ENCODE measurements at places on chromosomes 6 and 20.
A peak's percentile ranks its signal among the peaks of the same experiment; 100 is the strongest.

GRCh38 chr6:96330884-96331283, 190.7 kb upstream of the UFL1 start:
- no peak for DNase-seq

DNA sequence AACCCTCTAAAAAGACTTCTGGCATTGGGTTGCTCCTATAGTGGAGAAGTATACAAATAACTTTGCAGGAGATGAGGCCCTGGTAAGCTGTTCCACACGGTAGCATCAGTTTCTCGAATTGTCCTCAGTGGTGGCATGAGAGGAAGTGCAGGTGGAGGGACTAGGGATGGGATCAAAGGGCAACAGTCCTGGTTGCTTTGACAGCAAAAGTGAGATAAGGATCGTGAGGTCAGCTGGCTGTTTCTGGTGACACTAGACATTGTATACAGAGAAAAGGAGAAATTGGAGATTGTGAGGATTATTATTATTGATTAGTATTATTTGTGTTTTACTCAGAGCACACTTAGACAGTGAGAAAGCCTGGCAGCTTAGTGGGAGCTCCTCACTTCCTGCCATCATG, 61.3 kb upstream of the EXOC2 start:
- DNase-seq, result no peak

DNA sequence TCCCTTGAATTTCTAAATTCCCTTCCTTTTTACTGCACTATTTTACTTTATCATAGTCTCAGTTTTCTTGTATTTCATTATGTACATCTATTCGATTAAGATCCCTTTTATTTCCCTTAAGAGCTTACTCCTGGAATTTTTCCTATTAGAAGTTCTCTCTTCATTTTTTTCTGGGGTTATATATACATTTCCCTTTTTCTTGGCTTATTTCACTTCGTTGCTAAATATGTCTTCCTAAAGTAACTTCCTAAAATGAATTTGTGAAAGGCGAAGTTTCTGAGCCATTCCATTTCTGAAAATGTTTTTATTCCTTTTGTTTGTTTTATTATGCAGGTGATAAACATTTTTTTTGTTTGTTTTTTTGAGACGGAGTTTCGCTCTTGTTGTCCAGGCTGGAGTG, 5.9 kb upstream of the CD109 start:
- DNase-seq, result no peak

GRCh38 chr20:52619101-52619500, 353.1 kb upstream of the TSHZ2 start:
- no peak for DNase-seq

DNA sequence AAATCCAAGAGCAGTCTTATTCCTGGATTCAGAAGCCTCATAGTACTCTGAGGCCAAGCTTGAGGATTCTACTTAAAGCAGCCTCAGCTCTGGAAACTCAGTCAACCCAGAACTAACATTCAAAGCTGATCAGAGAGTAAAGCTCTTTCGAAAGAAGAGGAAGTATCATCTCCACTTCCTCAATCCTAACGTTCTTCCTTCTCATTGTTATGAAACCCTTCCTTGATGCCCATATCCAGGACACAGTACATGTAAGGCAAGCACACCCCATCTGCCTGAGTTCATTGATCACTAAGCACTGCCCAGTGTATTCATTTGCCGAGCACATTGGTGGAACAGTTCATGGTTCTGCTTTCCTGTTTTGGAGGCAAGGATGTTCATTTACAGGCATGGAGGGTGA, at the start of gene IPCEF1:
Gene IPCEF1, minus strand, starts transcription at position 114 of the 400 bp plus-strand sequence. CDS start 90,856 bp downstream, outside the sequence.
- DNase-seq, result no peak

DNA sequence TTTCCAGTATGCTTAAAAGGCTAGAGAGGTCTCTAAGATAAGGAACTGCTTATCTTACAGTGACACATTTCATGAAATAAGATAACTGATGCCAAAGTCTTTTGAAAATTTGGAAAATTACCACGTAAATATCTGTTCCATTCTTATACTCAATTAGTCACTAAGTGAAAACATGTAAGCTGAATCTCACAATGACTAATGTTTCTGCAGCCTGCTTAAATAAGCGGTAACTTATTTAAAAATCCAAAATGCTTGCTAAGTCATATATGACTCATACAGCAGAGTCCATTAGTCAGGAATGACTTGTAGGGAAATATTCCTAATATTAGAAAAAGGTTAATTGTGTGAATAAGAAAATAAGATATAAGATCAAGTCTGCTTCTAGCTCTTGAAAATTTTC, 27.8 kb upstream of the LGSN start:
- DNase-seq, result no peak

GRCh38 chr6:2857580-2858337, 16.1 kb upstream of the SERPINB1 start:
- peak; percentile 81 for DNase-seq

DNA sequence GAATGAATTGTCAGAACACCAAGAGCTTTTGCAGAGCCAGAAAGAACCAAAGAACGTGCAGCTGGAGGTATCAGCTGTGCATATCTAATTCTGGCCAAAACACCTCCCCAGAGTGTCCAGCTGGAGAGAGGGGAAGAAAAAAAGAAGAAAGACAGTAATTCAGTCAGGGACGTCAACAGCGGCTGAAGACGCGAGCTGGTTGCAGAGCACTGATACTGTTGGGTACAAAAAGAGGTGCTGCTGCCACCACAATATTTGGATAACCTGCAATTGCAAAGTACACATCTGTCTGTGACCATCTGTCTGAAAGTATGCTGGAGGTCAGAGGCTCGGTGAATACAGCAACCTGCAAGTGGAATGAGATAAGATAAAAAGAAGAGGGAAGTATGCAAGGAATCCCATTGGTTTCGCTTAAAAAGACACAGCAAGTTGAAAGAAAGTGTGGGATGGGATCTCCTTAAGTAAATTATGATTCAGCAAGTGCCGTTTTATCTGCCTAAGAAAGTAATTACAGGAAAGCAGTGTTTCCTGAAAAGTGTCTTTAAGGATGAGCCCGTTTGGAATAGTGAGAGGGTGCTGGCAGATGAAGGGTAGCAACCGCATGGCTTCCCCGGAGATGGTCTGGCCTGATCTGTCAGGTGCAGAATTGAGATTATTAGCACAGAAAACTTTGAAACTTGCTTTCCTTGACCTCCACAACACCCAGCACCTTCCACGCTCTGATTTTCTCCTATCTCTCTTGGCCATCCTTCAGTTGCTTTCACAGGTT, 189.9 kb upstream of the PRDM1 start:
- DNase-seq, result no peak

GRCh38 chr6:26599134-26599533, 2.4 kb downstream of the ABT1 start:
- no peak for DNase-seq

DNA sequence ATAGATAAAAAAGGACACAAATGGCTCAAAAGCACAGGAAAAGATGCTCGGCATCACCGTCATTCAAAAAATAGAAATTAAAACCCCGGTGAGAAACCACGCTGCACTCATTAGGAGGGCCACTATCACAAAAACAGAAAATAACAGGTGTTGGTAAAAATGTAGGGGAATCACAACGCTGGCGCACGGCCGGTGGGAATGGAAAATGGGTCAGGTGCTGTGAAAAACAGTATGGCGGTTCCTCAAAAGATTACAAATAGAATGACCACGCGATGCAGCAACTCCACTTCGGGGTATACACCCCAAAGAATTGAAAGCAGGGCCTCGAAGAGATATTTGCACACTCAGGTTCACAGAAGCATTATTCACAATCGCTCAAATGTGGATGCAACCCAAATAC, 28.3 kb downstream of the NPEPL1 start:
- no peak for DNase-seq

DNA sequence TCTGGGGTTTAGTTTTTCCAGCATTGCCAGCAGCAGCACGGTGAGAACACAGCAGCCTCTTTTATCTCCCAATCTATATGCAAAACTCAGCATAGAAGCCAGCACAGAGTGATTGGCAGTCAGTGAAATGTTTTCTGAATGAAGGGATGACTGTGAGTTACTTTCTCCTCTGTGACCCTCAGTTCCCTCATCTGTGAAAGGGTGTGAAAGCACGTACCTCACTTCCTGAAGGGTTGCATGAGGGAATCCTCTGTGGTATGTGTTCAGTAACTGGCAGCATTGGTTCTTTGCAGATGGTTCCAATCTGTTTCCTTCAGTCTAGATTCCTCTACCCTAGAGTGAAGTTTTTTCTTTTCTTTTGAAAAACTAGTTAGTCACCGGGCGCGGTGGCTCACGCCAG, 40.0 kb downstream of the EFCAB8 start:
- no peak for DNase-seq

DNA sequence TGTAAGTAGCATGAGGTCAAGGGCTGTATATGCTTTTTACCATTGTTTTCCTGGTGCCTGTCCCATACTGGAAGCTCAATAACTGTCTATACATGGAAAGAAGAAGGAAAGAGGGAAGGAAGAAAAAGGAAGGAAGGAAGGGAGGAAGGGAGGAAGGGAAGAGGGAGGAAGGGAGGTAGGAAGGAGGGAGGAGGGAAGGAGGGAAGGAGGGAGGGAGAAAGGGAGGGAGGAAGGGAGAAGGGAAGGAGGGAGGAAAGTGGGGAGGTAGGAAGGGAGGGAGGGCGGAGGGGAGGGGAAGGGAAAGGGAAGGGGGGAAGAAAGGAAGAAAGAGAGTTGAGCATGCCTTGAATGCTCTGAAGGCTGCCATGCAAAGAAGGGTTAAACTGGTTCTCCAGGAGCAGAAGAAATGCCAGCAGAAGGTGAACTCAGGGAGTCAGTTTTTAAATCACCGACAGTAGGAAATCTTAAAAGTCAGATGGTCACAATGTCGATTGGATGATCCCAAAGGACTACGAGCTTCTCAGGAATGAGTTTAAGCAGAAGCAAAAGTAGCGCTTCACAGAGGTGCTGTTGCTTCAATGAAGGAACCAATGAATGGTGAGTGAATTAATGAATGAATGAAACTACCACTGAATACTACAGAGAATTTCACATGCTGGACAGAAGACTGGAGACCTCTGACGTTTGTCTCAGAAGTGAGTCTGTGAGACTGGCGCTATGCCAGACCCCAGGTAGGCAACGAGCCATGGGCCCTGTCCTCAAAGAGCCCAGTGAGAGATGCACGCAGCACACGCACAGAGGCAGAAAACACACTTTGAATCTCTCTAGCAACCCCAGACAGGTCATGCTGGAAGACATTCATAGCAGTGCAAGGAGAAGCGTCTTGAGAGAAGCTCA, 117.6 kb downstream of the MRPL14 start:
- DNase-seq, result no peak

DNA sequence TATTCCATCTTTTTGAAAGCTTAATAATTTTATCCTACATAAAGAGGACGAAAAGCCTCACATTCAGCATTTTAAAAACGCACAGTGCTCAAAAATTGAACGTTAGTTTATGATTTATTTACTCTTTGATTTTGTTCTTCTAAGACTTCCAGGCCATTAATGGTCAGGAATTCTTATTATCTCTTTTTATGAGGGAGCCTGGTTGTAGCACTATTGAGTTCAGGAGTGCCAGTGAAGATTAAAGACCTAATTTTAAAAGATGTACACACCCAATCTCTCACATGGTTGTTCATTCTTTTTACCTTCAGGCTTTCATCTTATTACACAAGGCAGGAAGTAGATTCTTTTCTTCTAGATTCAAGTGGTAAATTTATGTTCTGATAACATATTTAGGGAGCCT, 68.6 kb downstream of the HDDC2 start:
- no peak for DNase-seq

- DNase-seq, result no peak
These were observed 505.4 kb upstream of the CITED2 start for GRCh38 chr6:139879823-139880356.

DNA sequence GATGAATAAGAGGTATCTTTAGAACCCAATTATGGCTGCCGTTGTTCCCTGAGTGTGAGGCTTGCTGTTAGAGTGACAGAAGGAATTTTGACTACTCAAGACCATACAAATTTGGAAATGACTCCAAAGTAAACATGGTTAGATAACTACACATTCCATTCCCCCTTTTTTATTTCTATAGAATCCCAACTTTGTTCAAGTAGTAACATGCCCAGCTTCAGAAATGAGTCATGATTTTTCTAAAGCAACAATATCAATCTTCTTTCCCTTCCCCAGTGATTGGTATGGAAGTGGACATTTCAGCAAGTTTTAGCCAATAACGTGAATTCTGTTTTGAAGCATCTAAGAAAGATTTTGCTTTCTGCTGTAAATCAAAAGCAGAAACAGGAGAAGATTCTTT, 37.8 kb downstream of the HCRTR2 start:
- DNase-seq, result no peak

- DNase-seq, result no peak
These were observed 8.3 kb downstream of the BHLHE23 start for GRCh38 chr20:62998449-62998848.

DNA sequence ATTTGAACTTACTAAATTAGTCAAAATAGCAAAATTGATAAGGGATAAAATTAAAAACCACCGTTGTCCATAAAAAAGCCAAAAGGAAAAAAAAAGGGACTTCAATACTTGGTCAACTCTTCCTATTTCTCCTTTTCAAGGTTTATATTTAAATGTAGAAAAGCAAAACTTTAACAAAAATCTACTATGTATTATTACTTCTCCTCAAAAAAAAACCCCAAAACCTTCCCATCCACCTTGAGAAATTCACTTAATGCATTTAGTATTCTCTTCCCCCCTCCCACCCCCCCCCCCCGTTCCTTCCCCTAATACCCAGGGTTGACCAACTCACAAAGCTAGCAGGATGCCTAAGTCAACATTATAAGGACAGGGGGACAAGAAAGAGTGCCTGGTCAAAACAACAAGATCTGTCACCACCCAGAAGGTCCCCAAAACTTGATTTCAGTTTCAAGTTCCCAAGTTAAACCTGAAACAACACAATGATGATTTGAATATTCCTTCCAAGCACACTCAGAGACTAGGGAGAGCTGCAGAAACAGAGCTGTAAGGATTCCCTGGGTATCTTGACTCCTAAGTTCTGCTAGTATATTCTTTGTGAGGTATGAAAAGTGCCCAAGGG, 14.6 kb downstream of the GMDS start:
- peak; percentile 46 for DNase-seq

DNA sequence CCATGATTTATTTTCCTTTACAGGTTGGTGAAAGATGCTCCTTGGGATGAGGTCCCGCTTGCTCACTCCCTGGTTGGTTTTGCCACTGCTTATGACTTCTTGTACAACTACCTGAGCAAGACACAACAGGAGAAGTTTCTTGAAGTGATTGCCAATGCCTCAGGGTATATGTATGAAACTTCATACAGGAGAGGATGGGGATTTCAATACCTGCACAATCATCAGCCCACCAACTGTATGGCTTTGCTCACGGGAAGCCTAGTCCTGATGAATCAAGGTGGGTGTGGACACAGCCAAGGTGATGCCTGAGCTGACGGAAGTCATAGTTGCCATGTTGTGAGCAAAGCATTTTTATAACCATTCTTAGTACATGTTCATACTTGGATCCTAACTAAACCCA, 34.6 kb upstream of the CALHM6 start:
- DNase-seq, result no peak

DNA sequence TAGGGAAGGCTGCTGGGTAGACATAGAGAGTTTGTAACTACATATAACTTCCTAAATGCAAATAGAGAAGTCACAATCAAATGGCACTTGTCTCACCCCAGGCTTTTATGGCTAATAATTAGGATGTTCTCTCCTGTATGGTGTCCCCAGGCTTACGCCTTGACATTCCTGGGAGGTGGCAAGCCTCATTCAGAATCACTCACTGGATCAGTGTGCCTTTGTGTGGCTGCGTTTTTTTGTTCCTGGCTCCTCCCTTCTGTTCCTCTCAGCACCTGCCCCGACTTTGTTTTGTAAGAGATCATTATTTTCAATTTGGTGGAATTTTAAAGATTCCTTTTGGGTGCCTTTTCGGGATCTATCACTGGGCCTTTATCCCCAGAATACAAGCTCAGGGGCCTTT, 5.7 kb downstream of the LAMP5 start:
- DNase-seq, result no peak

- no peak for DNase-seq
These were observed 138.7 kb downstream of the MYB start for GRCh38 chr6:135319819-135320218.

GRCh38 chr6:140052736-140053729, 678.6 kb upstream of the CITED2 start:
- DNase-seq, result peak; percentile 4

Measured in GM20000 (cell line).